ENCODE measurements at places on chromosomes 4 and X.
A peak's percentile ranks its signal among the peaks of the same experiment; 100 is the strongest.

DNA sequence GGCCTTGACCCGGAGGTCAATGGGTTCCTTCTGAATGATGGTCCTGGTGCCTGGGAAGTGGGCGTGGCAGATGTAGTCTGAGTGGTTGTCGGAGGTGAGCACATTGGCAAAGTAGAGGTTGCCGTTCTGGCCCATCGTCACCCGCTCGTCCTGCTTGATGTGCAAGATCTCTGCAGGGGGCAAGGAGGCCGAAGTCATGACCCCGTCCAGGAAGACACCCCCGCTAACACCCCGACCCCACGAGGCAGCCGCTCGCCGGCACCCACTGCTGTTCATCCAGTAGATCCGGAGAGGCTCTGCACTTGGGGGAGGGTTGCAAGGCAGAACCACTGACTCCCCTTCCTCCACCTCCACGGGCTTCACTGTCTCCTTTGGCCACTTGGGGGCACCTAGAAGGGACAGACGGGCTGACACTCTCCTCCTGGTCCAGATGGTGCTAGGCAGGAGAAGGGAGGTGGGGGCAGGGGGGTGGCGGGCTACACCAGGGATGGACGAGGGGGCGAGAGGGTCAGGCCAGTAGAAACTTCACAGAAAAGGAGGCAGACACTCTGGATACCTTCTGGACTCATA is 15.1 kb downstream of the L1CAM start:
- DNase-seq = peak; percentile 52

DNA sequence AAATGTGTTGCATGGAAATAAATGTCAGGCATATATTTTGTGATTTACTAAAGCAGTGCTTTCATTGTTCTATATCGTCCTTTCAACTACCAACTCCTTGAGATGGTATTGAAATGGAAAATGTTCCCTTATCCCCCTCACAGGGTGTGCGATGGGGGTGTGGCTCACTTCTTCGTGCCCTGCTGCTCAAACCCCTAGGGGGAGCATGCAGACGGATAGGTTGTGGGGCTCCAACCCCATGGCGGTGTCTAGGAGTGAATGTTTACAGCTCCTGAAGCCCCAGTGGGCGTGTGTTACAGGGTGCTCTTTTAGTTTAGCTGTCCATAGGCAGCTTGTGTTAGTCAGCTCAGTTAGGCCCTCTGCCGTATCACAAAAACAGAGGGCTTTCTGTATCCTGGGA is 287.7 kb upstream of the EMCN start:
- no peak for DNase-seq

DNA sequence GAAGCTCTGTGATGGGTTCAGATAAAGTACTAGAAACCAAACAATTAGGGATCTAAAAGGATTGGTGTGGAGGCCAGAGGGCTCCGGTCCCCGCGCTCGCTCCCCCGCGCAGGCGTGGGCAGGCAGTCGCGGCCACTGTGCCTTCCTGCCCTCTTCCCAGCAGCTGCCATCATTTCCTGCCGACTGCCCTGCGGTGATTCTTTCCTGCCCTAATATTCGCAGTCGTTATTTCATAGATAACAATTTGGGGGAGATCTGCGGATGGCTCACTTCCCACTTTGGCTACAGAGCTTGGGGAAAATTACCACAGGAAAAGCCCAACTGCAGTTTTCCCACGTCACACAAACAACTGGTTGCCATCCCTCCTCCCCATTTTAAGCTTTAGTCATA is 2.2 kb downstream of the GRIA2 start:
- DNase-seq = peak; percentile 56

DNA sequence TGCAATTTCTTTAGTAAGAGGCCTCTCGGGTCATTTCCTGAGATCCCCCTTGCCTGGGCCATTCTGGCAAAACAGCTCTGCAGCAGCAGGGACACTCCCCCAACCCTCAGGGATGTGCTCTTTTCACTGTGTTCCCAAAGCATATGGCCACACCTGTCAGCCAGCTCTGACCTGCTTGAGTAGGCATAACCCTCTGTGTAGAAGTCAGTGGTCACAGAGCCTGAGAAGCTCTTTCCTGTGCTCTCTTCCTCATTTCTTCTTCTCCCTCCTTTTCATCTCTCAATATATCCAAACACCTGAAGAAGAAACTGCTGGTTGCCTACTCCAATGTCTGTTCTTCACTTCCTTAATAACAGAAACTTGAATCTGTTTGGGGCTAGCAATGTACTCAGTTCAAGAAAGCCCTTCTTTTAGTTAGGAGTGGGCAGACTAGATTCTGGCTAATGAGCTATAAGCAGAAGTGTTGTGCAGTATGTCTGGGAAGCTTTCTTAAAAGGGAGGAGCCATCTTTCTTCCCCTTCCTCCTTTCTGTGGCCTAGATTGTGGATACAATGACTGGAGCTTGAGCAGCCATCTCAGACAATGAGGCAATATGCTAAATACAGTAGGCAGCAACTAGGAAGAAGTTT is 73.3 kb downstream of the PRPS1 start:
- DNase-seq = no peak

DNA sequence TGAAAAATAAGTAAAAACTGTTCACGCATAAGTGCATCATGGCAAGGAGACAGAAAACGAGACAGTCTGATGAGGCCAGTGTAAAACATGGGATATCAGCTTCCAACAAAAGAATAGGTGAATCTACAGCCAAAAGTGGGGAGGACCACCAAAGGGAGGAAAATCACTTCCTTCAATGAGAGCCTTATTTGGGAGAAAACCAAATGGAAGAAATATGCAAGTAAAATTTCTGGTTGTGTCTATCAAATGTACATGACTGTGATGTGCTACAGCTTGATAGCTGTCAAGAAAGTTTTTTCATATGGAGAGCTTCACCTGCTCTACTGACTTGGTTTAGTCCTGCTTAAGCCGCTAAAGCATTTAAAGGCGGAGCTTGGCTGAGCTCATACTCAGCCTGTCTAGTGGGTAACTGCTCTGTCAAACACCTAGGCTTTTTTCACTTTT is 66.2 kb downstream of the MAGEA1 start:
- DNase-seq = peak; percentile 67

DNA sequence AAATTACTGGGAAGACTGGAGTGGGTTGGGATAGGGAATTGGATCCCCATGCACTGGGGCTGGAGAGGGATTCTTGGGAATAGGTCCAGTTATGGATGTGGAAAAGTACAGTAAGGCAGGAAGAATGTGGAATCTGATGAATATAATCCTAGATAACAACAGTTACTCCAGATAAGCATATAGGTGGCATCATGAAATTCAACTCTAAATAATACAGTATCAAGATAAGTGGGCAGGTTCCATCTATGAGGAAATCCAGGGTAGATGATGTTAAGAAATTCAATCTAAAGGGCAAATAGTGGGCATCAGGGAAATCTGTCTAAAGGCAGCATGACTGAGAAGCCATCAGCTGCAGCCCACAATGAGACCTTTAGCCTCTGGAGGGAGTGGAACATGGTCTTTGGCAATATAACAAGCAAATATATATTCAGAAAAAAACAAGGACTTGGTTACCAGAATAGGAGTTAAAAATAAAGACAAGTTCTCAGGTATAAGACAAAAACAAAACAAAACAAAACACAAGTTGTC is 1.2 kb downstream of the DTHD1 start:
- DNase-seq = no peak

DNA sequence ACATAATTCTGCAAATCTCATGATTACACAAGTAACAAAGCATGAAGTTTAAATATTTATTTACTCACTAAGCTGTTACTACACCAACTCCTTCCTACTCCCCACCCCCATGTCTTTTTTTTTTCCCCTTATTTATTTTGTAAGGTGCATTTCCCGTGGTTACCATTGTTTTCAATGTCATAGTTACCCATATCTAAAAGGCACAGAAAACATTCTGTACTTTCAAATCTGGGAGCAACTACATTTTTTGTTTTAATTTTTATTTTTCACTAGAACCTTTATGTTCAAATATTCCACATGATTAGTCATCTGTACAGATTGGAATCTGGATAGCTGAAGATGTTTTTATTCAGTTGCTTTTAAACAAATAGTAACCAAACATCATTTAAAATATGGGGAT is 62.8 kb downstream of the PPP3CA start:
- DNase-seq = no peak

GRCh38 chr4:171793723-171794122 is 19.5 kb upstream of the GALNTL6 start:
- DNase-seq = no peak

GRCh38 chr4:98950925-98951324 is 22.0 kb upstream of the EIF4E start:
- no peak for DNase-seq

GRCh38 chr4:1654216-1654955 is 29.7 kb downstream of the FAM53A start:
- DNase-seq = no peak

DNA sequence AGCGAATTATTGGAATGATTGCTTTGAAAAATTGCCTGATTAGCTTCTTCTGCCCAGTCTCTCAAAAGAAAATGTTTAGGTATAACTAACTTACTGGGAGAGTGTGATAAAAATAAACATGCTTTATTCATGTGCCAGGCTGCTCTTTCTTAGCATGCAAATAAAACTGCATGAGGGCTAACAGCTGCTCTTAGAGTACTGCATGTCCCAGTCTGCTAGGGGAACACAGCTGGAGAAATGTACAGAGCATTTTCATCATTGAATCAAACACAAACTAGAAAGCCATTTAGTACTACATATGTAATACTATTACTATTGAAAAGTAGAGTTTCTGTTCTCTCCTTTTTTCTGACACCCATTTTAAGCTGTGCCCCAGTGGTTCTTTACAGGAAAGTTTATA is 726.0 kb downstream of the GRID2 start:
- no peak for DNase-seq

- DNase-seq = no peak
These were observed 922.0 kb downstream of the DMD start for GRCh38 chrX:32289356-32289755.

GRCh38 chr4:22323691-22324090 is 192.2 kb downstream of the ADGRA3 start:
- DNase-seq = no peak

GRCh38 chr4:153318696-153319320 is 25.7 kb upstream of the MND1 start:
- DNase-seq = peak; percentile 68

DNA sequence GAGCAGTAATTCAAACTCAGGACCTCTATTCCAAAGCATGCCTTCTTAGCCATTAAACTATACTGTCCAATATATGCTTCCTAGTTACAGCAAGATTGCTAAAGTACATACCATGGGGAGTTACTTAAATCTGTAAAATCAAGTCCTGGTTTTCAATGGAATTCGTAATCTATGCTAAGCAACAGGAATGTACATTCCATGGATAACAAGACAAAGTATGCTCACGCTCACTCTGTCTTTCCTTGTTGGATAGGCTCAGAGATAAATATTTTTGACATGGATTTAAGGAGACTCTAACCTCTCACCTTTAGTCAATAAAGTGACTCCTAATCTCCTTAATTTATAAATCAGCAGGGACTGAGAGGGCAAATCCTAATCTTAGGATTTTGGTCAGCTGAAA is 47.3 kb upstream of the STK26 start:
- peak; percentile 17 for DNase-seq

DNA sequence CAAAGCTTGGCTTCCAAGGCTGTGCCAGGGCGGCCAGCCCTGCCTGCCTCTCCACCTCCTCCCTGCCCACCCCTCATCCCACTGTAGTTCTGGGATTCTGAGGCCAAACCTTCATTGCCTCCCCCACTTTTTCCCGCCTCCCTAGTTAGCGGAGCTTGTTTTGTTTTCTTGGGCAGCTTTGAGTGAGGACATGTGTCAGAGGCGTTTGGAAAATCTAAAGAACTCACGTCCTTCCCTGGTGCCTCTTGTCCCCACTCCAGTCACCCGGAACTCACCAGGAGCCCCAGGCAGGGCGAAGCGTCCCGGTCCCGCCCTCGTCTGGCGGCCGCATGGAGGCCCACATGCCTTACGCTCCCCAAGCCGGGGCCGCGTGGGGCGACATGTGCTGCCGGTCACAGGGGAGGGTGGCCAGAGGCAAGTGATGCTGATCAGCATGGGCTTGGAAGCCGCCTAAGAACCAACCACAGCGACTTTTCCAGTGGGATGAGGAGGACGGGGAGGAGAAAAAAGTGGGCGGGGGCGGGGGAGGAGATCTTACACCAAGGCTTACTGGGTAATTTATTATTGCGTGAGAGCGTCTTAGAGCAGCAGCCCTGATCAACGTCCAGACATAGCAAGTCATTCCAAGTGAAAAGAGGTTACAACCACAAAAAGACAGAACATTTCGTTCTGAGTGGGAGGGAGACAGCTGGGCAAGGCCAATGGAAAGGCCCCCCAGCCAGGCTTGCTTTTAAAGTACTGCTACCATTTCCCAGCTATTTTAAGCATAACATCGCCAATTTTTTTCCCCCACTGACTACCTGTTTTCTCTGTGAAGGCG is 48.5 kb downstream of the PRPS1 start:
- peak; percentile 94 for DNase-seq

- DNase-seq = peak; percentile 52
These were observed 793 bp downstream of the GRIA3 start for GRCh38 chrX:123184866-123185276.

DNA sequence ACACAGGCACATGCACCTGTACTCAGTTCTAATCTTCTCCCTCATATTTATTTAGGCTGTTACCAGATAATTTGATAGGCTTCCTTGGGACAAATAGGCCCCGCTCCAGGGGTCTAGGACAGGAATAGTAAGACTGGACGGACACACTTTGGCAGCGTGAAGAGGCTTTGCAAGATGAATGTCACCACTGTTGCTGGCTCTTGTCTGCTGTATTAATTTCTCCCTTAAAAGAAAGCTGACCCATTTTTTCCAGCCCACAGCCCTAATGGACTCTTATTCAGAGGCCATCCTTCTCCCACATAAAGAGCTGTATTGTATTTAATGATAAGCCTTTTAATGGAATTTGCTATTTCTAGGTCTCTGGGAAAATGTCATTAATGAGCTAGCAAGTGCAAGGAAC is 18.0 kb downstream of the FAM184B start:
- peak; percentile 55 for DNase-seq

DNA sequence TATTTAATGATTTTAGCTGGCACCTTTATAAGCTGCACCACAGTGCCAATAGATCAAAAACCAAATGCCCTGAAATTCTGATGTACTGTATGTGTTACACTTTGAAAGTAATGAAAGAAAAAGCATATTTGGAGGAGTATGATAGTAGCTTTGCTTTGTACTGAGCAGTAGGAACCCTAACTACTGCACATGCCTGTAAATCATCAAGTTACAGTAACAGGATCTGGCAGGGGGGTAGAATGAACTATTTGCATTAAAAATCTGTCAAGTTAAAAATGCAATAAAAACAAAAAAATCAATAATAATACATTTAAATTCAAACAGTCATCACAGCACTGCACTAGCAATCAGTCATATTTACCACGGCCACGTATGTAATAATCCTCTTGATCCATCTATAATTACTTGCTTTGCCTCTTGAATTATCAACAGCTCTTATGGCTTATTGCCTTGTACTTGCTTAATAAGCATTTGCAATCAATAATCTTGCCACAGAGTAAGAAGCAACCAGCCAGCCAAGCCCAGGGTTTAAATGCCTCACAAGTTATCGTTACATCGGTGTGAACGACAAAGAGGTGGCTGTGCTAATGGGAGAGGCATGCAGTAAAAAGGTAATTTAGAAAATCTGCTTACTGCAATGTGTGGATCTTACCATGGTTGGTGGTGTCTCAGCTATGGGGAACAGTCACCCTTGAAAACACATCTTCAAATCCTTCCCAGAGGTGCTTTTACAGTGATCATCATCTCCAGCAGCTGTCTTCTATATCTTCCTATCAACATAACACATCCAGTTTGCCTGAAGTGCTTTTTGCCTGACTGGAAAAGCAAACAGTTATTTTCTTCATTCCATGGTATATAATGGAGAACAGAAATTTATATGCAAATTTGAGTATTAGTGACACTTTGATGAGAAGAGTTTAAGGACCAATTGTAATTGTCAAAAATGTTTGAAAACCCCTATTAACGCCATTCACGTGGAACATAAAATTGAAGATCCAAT is 1812.1 kb upstream of the ADGRL3 start:
- peak; percentile 15 for DNase-seq

Measured in NCI-H82 (cell line).